ENCODE measurements at places on chromosomes 2 and 18.
A peak's percentile ranks its signal among the peaks of the same experiment; 100 is the strongest.

DNA sequence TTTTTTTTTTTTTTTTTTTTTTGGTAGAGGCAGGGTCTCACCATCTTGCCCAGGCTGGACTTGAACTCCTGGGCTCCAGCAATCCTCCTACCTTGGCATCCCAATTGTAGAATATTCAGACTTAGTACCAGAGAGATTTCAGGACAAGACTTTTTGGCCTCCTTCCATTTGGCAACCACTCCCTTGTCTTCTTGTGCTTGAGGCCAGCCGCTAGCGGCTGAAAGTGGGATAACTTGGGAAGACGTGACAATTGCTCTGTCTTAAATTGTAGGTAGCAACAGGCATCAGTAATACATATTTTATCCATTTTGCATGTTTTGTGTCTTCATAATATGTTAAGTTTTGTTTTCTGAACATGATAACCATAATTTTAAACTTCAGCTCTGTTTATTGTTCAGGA is 53.3 kb upstream of the TTN start:
- no peak for DNase-seq

GRCh38 chr2:57156231-57156924 is 890.2 kb upstream of the VRK2 start:
- DNase-seq, result no peak

- no peak for DNase-seq
These were observed 1129.1 kb downstream of the LRP1B start for GRCh38 chr2:141001750-141002149.

DNA sequence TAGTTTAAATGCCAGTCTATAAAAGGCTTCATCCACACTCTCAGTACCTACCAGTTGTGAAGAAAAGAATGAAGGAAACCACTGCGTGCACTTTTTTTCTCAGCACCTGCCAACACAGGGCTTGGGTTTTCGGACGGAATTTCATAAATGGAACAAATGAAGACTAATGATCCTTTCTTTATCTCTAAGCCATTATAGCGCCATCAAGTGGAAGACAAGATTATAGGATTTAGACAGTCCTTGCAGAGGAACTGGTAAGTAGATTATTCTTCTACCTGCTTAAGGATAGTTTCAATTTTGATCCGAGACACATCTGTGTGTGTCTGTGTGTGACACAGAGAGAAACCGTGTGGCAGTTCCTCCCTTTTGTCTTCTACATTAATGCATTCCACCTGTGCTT is 245.6 kb downstream of the NRXN1 start:
- no peak for DNase-seq

- no peak for DNase-seq
These were observed 41.4 kb upstream of the TMEFF2 start for GRCh38 chr2:192236136-192236535.

DNA sequence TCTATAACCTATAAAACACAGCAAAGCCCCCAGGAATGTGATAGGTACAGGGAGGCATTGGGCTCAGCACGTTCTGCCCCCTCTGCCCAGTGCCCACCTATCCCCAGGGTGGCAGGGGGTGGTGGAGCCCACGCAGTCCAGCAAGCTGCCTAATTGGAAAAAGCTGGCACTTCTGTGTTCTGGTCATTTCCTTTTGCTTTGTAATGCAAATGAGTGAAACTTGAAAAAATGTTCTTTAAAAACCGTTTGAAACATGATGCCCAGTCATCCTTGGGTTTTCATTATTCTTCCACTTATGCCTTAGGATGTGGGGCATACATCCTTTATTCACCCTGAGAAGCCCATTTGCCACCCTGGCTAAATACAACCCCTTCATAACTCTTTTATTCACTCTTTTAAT is 89.9 kb upstream of the LTBP1 start:
- no peak for DNase-seq

DNA sequence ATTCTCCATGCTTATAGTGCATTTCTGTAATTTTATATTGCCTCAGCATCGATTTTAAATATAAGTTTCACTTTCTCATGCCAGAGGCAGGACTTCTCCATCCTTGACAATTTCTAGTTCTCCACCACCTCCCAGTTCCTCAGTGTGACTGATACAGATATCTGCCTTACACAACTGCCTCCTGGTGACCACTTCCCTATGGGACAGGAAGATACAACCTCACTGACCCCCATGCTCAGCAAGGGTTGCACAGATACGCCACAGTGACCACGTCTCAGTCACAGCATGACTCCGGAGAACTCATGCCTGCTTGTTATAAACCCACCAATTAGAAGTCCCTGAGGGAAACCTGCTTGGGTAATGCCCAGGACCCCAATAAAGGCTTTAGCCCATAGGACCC is 284.0 kb upstream of the MC4R start:
- no peak for DNase-seq

DNA sequence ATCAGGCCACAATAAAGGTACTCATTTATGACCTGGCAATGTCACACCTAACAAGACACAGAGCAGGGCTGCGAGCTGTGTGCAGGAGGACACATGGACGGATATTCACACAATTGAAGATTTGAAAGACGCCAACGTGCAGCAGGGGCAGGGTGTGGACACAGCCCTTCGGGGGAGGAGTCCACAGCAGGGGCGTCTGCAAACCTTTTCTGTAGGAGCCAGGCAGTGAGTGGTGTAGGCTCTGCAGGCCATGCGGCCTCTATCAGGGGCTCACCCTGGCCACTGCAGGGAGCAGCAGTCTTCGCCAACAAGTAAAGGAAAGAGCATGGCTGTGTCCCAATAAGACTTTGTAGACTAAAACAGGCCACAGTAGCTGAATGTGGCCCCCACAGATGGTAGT is 125.7 kb upstream of the SNTG2 start:
- no peak for DNase-seq

- no peak for DNase-seq
These were observed 74.2 kb downstream of the RAB31 start for GRCh38 chr18:9782073-9782857.

- DNase-seq, result no peak
These were observed 5.1 kb downstream of the KLHL23 start for GRCh38 chr2:169738566-169739229.

DNA sequence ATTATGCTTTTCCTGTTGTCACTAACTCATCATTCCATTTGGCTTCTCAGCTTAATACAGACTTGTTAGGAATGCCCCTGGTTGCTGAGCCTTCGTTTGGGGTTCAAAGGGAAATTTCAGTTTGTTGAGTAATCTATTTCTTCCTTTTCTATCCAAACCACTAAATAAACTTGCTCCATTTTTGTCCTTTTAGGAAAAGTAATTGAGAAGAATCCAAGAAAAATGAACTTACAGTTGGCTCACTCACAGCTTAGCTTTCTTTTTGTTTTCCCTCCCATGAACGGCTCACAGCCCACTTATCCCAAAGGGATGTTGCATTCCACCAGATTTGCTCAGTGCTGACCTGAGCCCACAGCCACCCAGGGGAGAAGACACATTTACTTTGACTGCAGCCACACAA is 73.9 kb downstream of the SOX11 start:
- DNase-seq, result no peak

GRCh38 chr2:215022418-215022817 is 116.0 kb downstream of the ABCA12 start:
- DNase-seq, result no peak

GRCh38 chr2:171432969-171433762 is 624 bp downstream of the METTL8 start:
- DNase-seq, result no peak

DNA sequence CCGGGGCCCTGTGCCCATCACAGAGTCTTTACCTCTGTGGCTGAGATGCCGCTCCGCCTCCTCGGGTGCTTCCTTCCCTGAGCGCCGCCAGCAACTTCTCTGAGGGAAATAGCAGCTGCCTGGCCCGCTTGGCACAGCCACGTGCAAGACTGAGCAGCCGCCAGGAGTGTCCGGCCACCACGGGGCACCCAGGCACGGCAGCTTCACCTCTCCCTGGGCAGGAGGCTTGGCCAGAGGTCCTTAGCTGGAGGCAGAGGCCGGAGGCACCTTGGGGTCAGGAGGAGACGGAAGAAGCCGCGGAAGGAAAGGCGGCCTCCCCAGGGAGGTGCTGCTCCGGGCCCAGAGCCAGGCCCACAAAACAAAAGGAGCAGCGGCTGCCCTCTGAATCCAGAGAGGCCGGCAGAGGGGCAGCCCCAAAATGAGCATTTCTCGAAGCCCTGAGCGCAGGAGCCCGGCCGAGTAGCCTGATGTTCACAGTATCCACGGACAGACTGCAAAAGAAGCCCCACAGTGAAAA is 6.0 kb upstream of the LIMS2 start:
- DNase-seq, result peak; percentile 66

- DNase-seq, result no peak
These were observed 18.3 kb downstream of the FASTKD2 start for GRCh38 chr2:206783718-206784117.

- DNase-seq, result no peak
These were observed 125.3 kb downstream of the ANTXR1 start for GRCh38 chr2:69138247-69138772.

- DNase-seq, result no peak
These were observed 4.0 kb downstream of the YES1 start for GRCh38 chr18:808086-808485.

GRCh38 chr2:16487686-16488085 is 177.9 kb downstream of the CYRIA start:
- DNase-seq, result no peak

GRCh38 chr2:36568516-36569246 is 29.3 kb downstream of the FEZ2 start:
- no peak for DNase-seq

- DNase-seq, result no peak
These were observed 135.8 kb downstream of the TCF4 start for GRCh38 chr18:55452123-55452611.

GRCh38 chr2:100563407-100564247 is 834 bp downstream of the PDCL3 start:
- DNase-seq, result no peak

DNA sequence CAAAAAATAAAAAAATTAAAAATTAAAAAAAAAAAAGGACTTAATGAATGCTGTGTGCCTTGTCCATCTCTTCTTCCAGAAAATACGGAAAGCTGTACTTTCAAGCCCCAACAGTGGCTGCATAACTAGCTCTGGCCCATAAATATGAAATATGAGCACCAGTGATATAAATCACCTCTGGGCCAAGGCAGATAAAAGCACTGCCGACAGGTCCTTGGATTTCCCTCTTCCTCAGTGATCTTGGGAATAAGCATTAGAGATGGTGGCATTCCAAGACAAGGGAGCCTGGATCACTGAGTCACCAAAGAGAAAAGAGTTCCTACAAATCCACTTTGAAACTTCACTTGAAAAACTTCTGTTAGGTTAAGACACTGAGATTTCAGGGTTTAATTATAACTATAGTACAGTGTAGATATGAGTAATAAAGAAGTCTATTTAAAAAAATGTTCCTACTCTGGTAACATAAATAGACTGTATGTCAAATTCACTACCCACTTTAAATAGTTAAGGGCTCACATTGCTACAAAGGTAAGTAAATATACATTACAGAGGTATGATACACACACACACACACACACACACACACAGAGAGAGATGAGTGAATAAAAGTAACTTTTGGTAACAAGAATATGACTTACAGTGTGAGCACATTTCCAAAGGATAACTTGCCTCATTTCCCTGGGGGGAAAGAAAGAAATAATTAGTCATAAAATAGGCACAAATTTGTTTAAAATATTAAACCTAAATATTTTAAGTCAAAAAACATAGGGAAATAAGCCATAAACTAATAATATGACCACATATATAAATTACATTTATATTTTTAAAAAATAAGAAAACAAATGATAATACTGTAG is 35.6 kb downstream of the PPP3R1 start:
- no peak for DNase-seq

GRCh38 chr2:56133931-56134629 is 49.7 kb upstream of the CCDC85A start:
- no peak for DNase-seq

GRCh38 chr2:121731366-121731765 is 5.3 kb downstream of the NIFK start:
- no peak for DNase-seq

DNA sequence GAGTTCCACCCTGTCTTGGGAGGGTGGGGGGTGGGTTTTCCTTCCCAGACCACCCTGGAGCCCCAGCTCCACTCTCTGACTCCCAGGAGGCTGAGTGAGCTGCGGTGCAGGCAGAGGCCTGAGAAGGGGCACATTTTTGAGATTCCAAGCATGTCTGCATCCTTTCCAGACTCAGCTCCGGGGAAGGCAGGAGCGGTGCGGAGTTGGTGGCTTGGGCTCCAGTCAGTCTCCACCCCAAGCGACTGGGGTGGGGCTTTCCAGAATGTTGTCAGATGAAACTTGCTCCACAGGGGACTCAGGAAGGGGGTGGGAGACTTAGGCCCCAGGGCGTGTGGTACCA is 44.2 kb upstream of the HS6ST1 start:
- DNase-seq, result no peak

- DNase-seq, result no peak
These were observed 6.3 kb downstream of the THNSL2 start for GRCh38 chr2:88176352-88176984.

DNA sequence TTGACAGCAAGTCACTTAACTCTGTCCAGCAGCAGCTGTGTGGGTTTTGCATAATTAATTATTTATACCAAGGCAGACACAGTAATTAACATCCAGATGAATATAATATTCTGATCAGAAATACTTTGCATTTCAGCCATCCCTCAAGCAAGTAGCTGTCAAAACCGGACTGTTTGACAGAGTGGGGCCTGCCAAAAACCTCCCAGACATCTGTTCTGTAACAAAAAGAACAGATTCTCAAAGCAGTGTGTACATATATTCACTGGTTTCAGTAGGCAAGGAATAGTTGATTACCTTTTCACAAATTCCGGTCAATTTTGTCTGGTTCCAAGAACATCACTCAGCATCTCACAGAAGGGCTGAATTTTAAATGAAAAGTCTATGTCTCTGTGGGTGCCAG is 291.6 kb downstream of the CMPK2 start:
- DNase-seq, result no peak
